ENCODE measurements at places on chromosomes 7 and 10.

DNA sequence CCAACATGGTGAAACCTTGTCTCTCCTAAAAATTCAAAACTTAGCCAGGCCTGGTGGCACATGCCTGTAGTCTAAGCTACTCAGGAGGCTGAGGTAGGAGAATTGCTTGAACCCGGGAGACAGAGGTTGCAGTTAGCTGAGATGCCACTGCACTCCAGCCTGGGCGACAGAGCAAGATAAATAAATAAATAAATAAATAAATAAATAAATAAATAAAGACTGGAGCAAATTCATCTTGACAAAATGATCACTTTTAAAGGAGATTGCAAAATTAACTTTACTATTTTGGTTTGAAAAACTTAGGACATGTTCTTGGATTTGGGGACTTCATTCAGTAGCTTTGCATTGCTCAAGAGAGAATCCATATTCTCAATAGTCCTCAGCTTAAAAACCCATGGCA, 137.0 kb downstream of the SEMA3A start:
- no peak for DNase-seq

GRCh38 chr10:17981766-17982380, 30.2 kb downstream of the SLC39A12 start:
- peak; percentile 93 for DNase-seq

DNA sequence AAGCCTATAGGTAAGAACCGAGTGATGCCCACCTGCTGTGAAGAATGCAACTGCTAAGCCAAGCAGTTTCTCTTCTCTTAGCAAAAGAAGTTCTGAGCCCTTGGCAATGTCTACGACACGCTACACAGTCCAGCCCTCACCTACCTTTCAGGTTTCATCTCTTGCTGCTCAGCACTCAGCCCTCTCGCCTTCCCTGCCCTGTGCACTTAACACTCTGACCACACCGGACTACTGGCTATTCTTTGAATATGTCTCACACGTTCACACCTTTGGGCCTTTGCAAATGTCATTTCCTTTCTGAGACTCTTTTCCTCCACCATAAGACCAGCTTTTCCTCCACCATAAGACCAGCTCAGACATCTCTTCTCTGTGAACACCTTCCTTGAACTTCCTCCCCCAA, 67.0 kb upstream of the ITGB1 start:
- DNase-seq, result no peak

- DNase-seq, result no peak
These were observed 184.3 kb downstream of the NRP1 start for GRCh38 chr10:33150146-33150545.

GRCh38 chr10:43249151-43249961, 17.5 kb downstream of the RASGEF1A start:
- DNase-seq, result no peak

DNA sequence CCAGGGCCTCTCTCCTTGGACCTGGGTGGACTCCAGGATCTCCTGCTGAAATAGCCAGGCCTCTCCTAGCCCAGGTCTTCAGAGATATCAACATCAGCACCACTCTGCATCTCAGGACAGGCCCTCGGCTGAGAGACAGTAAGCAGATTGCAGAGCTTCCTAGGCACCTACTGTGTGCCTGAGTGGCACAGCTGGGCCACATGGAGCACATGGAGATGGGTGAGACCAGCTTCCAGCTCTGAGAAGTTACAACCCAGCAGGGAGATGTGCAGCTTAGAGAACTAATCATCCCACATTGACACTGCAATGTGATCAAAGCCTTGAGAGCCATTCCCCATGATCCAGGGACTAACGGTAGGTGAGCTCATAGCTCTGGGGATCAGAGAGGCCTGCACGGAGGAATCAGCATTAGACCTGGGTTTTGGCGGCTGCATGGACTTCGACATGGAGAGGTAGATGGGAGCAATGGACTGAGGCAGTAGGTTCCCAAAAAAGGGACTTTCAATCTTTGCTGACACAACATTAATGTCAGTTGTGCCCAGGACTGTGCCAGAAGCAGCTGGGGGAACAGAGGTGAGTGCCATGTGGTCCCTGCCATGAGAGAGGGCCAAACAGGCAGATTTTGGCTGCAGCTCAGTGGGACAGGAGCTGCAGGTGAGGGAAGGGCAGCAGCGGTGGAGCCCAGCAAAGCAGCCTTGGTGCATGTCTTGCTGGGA, 76.0 kb upstream of the LEP start:
- DNase-seq, result no peak

GRCh38 chr7:139186146-139186545, 44.9 kb upstream of the UBN2 start:
- DNase-seq, result no peak

DNA sequence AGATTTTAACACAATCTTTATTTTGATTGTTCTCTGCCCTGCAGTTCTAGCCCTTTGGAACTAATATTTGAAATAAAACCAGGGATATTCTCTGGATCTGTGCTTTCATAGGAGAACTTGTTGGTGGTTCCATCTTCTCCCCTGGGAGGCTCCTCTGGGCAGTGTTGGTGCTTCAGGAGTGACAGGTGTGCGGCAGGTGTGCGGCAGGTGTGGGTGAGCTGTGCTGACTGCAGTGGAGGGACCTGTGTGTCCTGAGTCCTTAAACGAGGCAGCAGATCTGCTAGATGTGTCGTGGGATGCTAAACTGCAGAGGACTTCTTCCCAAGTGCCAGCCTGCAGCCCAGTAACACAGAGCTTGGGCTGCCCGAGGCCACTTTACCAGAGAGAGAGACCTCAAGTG, 98.4 kb downstream of the LYZL1 start:
- no peak for DNase-seq

- DNase-seq, result no peak
These were observed 538.5 kb upstream of the MKI67 start for GRCh38 chr10:128664729-128665128.

DNA sequence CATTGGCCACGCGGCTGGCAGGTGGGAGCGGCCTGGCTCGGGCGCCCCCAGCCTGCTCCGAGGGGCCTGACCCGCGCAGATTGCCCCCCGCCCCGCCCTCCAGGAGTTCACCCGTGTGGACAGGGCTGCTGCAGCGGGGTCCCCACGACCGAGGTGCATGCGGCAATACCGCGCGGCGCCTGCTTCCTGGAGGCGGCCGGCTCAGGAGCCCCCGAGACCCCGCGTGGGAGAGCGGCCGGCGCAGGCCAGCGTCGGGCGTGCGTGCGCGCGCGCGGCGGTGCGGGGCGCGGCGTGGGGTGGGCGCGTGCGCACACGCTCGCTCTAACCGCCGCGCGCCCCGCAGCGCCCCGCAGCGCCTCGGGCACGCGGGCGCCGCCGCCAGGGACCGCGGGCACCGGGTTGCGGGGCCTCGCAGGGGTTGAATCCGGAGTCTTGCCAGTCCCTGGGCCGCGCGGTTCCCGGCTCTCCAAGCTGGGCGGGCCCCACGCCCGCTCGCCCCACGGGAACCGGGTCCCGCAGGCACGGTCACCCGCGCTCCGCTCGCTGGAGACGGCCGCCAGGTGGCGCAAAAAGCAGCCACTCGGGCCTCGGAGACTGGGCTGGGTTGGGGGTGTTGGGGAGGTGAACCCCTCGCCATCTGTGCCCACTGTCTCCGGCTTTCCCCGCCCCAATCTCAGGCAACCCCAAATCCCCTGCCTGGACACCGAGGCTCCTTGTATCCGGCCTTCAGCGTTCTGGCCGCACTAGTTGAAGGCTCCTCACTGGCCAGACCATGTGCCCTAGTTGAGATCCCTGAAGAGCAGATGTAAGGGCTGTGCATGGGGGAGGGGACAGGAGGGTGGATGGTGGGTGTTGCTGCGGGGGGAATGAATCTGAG, 1.3 kb upstream of the ACHE start:
- DNase-seq, result no peak

DNA sequence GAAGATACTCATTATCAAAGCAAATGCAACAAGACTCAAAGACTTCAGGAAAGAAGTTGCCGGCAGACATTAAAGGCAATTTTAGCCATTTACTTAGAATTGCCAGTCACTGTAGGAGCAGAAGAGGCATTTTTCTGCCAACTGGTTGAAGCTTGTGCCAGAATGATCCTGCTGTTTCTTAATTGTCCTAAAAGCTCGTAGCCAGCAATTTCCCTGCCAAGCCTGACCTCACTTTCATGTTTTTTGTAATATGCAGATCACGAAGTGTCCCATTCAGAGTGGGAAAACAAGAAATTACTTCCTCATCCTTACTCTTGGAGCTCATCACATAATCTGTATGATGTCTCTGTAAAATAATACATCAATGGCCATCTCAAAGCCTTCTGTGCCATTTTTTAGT, 130.9 kb upstream of the ANKRD1 start:
- DNase-seq, result peak; percentile 70

DNA sequence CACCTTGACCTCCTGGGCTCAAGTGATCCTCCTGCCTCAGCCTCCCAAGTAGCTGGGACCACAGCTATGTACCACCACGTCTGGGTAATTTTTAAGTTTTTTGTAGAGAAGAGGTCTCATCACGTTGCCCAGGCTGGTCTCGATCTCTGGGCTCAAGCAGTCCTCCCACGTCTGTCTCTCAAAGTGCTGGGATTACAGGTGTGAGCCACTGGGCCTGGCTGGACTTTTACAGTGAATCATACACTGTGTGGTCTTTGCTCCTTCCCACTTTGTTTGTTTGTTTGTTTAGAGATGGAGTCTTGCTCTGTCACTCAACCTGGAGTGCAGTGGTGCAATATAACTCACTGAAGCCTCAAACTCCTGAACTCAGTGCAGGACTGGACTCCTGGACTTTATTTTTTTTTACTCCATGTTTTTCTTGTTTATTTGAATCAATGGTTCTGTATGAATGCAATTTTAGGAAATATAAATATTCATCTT, 12.5 kb downstream of the PPIA start:
- DNase-seq, result no peak

GRCh38 chr7:18289788-18290187, 205.8 kb upstream of the HDAC9 start:
- no peak for DNase-seq

DNA sequence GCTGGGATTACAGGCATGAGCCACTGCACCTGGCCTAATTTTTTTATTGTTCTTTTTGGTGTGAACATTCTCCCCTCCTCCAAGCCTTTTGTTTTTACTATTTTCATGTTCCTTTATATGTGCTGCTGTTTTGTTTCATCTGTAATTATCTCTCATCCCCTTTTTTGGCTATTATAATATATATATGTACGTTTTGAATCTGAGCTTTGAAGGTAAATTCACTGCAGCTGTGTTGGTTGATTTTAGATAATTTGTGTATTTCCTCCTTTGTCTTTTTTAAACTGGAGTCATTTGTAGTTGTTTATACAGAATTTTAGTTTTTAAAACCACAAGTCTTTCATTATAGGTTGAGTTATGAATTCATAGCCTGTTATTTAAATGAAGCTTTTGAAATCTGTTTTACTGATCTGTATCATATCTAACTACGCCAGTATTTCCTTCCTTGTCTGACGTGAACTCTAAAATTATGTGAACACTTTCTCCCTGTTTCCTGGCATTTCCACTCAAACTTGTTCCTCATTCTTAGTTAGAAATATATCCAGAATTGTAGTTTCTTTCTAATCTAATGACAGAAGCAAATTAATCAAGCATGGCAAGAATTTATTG, 54.9 kb downstream of the PTEN start:
- DNase-seq, result no peak

GRCh38 chr7:816751-817671, 15.3 kb upstream of the SUN1 start:
- no peak for DNase-seq

DNA sequence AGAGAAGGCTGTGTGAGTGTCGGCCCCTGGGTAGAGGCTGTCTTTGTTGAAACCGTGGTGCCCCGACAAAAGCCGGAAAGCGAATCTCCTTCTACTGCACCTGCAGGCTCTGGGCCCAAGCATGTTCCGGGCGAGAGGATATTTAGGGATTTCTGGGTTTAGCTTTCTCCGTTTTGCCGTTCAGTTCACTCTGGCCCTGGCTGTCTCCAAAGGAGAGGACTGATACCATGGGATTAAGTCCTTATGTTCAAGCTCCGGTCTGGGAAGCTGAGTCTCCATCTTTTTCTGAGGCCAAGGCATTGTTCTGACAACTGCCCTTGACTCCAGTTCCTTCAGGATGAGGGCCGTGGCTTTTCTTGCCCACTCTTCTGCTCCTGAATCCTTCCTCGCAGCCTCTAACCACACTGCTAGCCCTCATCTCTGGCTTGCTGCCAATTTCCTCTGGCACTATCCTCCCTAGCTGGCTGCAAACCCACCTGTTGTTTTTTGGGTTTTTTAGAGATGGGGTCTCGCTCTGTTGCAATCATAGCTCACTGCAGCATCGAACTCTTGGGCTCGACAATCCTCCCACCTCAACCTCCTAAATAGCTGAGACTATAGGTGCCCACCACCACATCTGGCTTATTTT, 206.8 kb downstream of the SKIDA1 start:
- DNase-seq, result no peak

GRCh38 chr7:51918581-51918980, 602.0 kb upstream of the COBL start:
- DNase-seq, result no peak

- no peak for DNase-seq
These were observed 203.7 kb downstream of the CYP26A1 start for GRCh38 chr10:93277360-93277759.

DNA sequence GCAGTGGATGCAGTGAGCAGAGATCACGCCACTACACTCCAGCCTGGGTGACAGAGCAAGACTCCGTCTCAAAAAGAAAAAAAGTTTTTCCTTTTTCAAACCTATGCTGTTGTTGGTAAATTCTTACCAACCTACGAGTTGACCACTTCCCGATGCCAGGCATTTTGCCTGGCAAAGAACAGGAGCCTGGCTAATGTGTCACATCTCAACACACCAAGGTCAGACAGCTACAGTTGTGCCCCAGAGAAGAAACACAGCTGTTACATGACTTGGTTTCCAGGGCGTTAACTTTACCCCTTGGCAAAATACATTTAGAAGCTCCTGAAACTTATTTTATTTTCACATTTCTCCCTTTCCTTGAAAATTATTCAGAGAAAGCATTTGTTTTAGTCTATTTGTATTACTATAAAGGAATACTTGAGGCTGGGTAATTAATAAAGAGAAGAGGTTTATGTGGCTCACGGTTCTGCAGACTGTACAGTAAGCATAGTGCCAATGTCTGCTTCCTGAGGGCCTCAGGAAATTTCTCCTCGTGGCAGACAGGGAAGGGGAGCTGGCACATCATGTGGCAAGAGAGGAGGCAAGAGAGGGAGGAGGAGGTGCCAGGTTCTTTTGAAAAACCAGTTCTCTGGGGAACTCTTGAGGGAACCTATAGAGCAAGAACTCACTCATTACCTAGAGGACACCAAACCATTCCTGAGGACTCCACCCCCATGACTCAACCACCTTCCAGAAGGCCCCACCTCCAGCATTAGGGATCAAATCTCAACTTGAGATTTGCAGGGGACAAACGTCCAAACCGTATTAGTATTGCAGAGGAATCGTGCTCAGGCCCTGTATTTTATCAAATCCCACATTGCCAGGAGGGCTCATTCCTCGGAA, 83.3 kb downstream of the PAXIP1 start:
- no peak for DNase-seq

All from cardiac fibroblast (primary cell).